ENCODE measurements at places on chromosomes 7 and 10.

DNA sequence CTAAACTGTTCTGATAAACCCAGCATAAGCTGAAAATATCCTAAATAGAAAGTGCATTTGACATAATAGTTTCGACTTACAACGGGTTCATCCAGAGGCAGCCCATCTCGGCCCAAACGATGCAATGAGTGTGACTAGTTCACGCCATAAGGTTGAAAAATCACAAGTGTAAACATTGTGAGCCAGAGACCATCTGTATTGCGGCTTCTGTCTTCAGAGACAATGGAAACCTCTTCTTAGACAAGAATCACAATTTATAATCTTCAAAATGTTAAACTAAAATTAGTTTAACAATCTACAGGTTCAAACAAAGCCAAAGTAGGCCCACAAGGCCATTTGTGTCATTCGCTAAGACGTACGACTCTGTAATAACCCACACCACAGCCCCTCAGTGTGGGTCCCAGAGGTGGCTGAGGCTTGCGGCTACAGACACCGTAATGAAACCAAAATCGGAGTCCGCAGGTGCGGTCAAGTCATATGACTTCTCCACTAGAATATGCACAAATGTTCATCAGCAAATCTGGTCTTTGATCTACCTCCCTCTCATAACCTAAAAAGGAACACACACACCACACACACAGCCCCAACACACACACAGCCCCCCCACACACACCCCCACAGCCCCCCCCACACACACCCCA is 81.8 kb downstream of the DIP2C start:
- no peak for DNase-seq

DNA sequence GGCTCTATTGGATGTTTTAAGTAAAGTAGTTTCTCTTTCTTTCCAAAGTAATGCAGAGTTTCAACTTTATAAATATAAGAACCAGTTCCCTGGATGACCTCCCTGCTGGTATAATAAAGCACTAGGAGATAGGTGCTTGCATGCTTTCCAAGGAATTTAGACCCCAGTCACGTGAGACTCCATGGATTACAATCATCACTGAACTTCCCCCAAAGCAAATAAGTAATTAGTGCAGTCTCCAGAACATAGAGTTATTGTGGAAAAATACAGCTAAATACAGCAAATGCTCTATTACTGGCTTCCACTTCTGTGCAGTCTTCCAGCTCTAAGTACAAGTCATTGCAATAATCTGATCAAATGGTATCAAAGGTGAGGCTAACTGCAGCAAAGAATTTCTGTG is 220.2 kb upstream of the STEAP1 start:
- no peak for DNase-seq

- DNase-seq = no peak
These were observed 76.1 kb downstream of the ADD3 start for GRCh38 chr10:110083884-110084283.

- no peak for DNase-seq
These were observed 1.9 kb upstream of the RET start for GRCh38 chr10:43074827-43075611.

DNA sequence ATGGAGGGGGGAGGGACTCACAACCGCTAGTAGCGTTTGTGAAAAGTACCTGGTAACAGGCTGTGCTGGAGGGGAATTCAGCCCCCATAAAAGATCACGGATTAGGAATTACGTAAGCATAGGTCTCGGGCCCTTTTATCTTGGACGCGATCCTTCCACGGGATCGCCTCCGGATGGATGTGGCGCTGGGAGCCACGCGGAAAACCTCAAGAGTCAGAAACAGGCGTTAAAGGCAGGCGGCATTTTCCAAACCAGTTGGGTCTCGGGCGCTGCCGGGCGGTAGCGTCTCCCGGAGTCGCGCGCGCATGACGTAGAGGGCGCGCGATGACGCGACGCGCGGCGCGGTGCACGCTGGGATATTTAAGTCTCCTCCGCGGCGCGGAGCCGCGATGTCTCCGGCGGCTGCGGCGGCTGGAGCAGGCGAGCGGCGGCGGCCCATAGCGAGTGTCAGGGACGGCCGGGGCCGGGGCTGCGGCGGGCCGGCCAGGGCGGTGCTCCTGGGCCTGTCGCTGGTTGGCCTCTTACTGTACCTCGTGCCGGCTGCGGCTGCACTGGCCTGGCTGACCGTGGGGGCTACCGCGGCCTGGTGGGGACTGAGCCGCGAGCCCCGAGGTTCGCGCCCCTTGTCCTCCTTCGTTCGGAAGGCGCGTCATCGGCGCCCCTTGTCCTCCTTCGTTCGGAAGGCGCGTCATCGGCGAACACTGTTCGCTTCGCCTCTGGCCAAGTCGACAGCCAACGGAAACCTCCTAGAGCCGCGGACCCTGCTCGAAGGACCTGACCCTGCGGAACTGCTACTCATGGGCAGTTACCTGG is at the start of gene POM121:
TSS of gene POM121 (plus strand) at position 363 of the 813 bp plus-strand sequence. CDS start at position 390, 27 bp downstream.
- peak; percentile 74 for DNase-seq

GRCh38 chr7:79453558-79454360 is at the start of gene MAGI2:
Gene MAGI2 (minus strand): TSS chr7:79453667. CDS start chr7:79453320, 347 bp downstream.
- peak; percentile 64 for DNase-seq

DNA sequence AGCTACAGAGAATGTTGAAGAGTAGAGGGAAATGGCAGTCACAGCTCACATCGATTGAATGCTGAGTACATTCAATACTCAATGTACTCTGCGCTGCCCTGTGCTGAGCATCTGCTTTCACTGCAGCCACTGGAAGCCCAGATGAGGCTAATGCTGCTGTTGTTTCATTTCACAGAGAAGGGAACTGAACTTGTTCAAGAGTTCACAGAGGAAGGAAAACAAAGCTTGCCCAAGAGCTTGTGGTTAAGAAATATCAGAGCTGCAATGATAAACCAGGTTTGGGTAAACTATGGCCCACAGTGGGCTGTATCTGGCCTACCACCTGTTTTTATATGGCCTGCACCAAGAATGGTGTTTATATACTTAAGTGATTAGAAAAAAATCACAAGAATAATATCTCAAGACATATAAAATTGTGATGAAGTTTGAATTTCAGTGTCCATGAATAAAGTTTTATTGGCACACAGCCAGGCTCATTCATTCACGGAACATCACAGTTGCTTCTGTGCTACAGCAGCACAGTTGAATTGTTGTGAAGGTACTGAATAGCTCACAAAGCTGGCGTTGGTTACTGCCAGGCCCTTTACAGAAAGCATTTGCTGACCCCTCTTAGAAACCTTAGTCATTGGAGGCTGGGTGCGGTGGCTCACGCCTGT is 64.1 kb downstream of the CFAP58 start:
- DNase-seq = no peak

- DNase-seq = no peak
These were observed 14.5 kb downstream of the HIPK2 start for GRCh38 chr7:139763330-139763729.

- peak; percentile 61 for DNase-seq
These were observed 36.8 kb downstream of the MYOF start for GRCh38 chr10:93445097-93445960.

DNA sequence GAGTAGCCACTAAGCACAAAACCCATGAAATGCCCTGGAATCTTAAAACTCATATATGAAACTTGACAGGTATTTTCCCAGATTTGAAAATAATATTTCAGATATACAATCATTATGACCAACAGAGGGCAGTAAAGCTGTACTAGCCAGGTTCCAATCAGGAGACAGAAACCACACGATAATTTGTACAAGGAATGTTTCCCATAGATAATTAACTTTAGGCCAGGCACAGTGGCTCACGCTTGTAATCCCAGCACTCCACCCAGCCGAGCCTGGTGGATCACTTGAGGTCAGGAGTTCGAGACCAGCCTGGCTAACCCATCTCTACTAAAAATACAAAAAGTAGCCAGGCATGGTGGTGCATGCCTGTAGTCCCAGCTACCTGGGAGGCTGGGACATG is 31.0 kb upstream of the NUB1 start:
- DNase-seq = no peak

DNA sequence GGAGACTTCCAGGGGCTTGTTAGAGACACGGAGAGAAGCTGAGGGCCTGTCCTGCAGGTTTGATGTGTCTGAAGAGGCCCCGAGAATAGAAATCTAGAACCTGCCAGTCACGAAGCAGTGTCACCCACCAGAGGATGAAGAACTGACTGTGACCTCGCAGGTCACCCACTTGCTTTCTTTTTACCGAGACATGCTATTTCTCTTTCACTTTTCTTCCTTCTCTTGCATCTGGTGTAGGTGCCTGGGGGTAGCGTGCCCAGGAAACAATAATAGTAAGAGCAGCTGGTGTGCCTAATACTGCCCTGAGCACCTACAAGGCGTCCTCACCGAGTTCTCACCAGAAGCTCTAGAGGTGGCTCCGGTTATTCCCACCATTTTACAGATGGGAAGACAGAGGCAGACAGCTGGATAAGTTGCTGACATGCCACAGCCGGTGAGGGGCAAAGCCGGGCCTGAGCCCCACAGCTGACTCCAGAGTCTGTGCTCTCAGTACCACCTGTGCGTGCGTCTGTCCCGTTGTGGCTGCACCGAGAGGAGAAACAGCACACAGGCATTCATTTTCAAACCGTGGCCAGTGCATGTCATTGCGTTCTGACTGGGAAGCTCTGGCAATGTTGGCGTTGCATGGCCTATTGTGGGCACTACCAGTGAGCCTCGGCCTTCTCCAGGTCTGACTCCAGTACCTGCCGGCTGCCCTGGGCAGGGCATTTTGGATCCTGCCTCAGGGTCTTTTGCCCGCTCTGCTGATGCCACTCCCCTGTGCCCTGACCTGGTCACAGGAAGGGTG is 7.8 kb downstream of the CHST3 start:
- no peak for DNase-seq

DNA sequence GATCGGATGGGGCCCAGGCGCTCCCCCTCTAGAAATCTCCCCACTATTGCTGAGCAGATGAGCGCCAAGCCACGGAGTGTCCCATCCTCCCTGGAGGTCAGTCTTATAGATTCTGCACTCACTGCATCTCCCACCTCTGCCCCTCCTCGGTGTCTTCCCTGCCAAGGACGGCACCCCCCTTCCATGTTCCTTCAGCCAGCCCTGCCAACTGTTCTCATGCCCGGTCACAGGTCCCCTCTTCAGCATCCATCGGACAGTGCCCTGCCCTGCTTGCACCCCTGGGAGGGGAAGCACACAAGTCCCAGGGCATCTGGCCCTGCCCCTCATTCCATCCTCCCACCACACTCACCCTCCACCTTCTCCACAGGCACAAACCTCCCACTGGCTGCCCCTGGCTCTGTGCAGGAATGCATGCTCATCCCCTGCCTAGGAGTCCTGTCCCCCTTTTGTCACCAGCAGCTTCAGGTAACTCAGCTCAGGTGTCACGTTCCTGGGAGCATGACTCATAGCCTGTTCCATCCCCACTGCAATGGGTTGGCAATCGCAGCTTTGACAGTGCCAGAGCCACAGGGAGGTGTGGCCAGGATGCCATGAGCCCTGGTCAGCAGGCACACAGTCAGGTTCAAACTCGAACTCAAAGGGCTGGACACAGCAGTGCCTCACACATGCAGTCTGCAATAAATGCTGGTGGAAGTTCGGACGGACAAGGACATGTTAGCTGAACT is 234.7 kb upstream of the TCERG1L start:
- no peak for DNase-seq

DNA sequence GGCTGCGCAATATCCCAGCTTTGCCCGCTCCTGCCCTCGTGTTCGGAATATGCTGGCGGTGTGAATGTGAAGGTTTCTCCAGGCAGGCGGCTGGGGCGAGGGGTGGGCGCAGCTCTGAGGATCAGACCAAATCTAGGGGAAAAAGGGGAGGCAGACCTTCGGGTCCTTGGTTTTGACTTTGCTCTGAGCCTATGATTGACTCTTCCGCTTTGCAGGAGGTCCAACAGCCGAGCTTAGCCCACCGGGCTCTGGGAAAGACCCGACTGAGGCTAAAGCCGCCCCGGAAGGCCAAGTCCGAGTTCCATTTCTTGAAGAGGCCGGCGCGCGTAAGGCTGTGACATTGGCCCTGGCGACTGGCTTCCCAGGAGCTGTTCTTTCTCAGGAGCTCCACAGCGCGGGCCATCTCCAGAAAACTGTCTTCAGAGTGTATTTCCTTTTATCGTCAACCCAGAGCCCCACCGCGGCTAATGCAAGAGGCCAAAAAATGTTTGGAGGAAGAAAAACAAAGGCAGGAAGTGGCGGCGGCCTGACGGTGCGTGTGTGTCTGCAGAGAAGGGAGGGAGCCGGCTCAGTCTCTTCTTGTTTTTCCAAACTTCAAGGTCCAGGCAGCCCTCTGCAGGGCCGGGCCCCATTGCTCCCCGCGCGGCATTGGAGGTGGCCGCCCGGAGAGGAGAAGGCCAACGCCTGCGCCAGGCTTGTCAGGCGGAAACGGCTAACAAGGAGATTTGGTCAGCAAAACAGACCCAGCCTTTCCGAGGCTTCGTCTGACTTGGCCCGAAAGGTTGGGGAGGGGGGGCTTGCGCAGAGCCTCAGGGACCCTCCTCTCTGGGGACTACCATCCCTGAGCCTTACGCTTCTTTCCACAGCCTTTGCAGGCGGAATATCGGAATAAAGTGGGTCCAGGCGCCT is 3.6 kb upstream of the HOXA11 start:
- DNase-seq = no peak

GRCh38 chr7:50657912-50658311 is 92.7 kb upstream of the DDC start:
- no peak for DNase-seq
